ENCODE measurements at places on chromosomes 13 and 19.

GRCh38 chr19:35936738-35937268 lies 629 bp downstream of the LRFN3 start:
- DNase-seq, result no peak

GRCh38 chr19:29620931-29621351 lies 14.9 kb downstream of the POP4 start:
- DNase-seq, result peak; percentile 39

- DNase-seq, result no peak
Measured at GRCh38 chr13:92769046-92769445, 457.6 kb upstream of the GPC6 start.

- no peak for DNase-seq
Measured at GRCh38 chr13:33518452-33518851, 232.9 kb upstream of the STARD13 start.

GRCh38 chr13:113996081-113996911 lies 22.4 kb upstream of the C13orf46 start:
- DNase-seq, result no peak

- DNase-seq, result no peak
Measured at GRCh38 chr13:76955193-76955592, 6.9 kb downstream of the ACOD1 start.

- DNase-seq, result peak; percentile 26
Measured at GRCh38 chr13:32650705-32651311, 64.6 kb downstream of the PDS5B start.
